ENCODE measurements at places on chromosomes 3 and 15. TPM values are rescaled to one million over a fixed set of nuclear protein-coding genes. Genes with fewer than 3 reads are reported as not detected.

DNA sequence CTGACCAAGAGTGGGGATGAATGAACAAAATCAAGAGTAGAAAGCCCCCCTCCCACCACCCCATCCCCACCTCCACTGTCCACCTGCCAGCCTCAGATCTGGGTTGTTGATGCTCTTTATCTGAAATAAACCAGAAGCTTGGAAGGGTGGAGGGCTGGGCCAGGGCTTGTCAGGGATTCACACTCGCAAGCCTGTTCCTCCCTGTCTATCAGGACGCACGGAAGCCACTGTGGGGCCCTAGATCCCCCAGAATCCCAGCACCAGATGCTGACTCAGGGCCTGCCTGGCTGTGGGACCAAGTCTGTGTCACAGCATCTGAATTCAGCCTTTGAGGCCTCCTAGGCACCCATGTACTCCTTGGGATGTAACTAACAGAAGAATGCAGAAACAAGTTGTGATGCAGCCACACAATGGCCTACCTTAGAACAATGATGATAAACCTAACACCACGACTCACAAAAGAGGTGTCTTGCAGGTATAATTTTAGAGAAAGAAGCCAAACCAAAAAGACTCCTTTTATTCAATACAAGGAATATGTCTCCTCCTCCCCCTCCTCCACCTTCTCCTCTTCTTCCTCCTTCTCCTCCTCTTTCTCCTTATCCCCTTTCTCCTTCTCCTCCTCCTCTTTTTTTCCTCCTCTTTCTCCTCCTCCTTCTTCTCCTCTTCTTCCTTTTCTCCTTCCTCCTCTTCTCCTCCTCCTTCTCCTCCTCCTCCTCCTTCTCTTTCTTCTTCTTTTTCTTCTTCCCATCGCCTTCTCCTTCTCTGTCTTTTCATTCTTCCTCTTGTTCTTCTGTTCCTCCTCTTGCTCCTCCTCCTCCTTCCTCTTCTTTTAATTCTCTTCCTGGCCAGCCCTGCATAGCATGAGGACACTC lies 234.7 kb downstream of the PLCL2 start:
- no peak for DNase-seq

DNA sequence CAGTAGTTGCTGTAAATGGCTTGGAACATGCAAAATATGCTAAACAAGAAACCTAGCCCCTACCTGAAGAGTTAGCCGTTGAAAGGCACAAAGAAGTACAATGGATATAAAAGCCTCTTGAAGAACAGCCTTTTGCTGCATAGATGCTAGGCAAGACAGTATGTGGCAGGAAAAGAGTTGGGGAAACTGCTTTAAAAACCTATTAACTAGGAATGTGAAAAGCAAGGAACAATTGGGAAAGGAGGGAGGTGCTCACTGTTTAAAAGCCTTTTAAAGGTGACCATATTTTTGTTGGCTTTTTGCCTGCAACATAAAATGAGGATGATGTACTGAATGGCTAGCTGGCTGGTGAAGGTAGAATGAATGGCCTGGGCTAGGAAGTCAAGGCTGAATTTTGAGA lies 24.5 kb upstream of the SOX2 start:
- no peak for DNase-seq

DNA sequence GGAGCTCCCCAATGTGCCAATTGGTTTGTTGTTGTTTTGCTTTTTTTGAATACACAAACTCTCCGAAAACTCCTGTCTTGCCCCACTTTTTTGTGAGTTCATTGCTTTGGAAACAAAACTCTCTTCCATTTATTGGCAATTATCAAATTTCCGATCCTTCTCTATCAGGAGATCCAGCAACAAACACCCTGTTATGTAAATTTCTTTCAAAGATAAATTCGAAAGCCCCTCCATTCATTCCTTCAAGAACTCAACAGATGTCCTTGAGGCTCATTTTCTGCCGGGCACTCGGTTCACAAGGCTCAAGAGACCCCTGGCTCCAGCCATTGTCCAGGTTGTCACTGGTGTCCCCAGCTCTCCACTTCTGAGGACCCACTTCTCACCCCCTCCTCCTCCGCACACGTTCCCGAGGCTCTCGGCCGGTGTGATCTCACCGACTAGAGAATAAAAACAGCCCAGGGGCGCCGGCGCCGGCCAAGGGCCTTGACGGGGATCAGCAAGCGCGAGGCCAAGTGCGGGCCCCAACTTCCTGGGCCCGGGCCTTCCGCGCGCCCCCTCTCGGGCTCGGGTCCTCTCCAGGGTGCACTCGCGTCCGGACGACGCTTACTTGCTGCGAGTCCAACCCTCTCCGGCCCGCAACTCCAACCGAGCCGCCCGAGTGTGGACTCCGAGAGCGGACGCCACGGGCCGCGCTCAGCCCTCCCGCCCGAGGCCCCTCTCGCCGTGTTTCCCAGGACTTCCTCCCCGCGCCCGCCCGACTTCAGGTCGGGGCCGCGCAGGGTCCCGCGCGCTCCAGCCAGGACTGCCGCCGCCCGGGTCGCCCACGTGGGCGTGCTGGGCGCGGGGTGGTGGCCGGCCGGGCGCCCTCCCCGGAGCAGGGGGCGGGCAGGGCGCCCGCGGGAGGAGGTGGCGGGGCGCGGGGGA lies 533 bp upstream of the SMAD3 start:
- DNase-seq = no peak

- peak; percentile 40 for DNase-seq
Observed at GRCh38 chr3:62529230-62529629, 155.9 kb upstream of the FEZF2 start.

- no peak for DNase-seq
Observed at GRCh38 chr3:194540274-194540905, 53.6 kb upstream of the ATP13A3 start.

DNA sequence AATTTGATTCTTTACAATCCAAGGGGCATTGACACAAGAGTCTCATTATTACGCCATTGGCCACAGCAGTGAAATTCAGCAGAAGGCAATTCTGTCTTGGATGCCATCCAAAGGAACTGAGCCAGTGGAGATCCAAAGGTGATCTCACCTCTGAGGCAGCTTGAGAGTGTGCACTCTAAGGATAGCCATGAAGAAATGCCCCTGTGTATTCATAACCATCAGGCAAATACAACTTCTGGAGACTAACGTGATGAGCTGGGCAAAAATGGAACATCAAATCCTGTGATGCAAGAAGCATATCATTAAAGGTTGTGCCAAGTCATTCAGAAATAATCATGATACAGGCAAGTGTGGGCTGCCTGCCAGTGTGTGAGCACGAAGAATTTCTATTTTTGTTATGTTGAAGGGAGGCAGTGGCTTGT lies 41.4 kb downstream of the ROBO2 start:
- no peak for DNase-seq

DNA sequence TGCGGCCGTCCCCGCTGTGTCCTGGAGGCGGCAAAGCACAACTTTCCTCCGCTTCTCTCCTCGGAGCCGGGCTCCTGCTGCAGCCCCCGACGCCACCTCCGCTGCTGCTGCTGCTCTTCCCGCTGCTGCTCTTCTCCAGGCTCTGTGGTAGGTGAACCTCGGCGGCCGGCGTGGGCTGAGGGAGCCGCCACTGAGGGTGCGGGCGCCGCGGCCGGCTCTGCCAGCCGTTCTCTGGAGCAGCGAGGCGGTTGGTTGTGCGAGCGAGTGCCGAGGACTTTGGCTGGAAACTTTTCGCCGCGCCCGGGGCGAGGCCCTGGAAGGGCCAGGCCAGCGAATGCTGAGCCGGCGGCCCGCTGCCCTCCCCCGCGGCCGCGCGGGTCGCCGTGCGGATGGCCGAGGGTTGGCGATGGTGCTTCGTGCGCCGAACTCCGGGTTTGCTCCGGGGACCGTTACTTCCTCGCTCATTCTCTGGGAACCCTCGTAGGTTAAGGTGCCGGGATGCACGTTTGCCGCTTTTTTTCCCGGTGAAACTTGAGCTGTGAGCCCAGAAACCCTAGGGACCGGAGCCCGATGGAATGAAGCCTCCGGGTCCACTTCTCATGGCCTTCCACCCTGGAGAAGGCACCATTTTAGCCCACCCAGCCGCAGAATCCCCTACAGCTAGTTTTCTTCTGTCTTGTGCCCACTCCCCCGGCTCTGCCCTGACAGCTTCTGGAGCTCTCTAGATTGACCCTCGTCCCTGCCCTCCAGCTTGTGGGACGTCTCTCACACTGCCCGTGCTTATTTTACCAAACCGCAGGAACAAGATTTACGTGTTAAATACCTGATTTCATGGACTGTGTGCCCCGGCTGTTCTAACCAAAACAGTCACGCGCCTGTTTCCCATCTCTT lies 660 bp downstream of the NECTIN3 start:
- DNase-seq = peak; percentile 47

DNA sequence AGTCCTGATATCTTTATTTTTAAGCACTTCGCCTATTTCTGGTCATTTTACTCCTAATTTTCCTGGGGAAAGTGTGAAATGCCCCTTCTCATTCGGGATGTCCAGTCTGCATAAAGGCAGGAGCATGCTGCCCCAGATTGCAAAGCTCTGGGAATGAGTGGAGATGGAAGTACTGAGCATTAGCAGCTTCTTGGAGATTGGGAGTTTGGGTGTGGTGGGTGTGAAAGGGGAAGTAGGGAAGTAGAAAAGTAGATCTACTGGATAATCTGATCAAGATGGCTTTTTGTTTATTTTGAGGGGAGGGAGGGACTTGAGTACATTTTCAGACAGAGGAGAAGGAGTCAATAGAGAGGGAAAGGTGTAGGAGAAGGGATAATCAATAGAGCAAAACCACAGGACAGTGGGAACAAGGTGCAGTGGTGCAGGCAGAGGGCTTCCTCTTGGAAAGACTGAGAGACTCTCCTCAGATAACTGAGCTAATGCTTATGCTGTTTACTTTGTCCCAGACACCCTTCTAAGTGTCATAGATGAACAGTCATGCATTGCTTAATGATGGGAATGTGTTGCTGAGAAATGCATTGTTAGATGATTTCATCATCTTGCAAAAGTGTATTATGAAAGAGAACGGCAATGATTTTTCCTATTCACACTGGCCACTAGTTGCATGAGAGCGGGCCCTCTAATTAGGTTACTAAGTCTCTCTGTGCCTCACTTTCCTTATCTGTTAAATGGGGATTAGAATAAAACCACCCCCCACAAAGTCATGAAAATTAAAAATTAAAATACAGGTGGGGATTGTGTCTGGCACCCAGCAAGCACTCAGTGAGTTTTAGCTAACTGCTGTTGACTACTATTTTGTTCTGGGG lies 45.5 kb downstream of the PHLDB2 start:
- DNase-seq = peak; percentile 73

DNA sequence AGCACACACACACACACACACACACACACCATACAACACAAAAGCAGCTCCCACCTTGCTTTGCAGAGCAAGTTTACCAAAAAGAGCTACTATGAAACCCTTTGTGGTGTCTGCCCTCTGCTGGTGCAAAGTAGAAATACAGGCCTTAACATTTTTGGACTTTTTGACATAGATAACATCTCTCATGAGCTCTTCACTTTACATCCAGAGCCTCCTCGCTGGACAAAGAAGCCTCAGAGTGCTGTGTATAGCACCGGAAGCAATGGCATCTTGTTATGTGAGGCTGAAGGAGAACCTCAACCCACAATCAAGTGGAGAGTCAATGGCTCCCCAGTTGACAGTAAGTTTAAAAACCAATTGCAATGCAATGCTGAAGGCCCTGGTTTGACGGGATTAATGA lies 157.9 kb downstream of the CHL1 start:
- DNase-seq = peak; percentile 19

- DNase-seq = no peak
Observed at GRCh38 chr3:20141851-20142250, 44.2 kb downstream of the SGO1 start.

GRCh38 chr3:140719841-140720614 lies 42.2 kb downstream of the TRIM42 start:
- no peak for DNase-seq

DNA sequence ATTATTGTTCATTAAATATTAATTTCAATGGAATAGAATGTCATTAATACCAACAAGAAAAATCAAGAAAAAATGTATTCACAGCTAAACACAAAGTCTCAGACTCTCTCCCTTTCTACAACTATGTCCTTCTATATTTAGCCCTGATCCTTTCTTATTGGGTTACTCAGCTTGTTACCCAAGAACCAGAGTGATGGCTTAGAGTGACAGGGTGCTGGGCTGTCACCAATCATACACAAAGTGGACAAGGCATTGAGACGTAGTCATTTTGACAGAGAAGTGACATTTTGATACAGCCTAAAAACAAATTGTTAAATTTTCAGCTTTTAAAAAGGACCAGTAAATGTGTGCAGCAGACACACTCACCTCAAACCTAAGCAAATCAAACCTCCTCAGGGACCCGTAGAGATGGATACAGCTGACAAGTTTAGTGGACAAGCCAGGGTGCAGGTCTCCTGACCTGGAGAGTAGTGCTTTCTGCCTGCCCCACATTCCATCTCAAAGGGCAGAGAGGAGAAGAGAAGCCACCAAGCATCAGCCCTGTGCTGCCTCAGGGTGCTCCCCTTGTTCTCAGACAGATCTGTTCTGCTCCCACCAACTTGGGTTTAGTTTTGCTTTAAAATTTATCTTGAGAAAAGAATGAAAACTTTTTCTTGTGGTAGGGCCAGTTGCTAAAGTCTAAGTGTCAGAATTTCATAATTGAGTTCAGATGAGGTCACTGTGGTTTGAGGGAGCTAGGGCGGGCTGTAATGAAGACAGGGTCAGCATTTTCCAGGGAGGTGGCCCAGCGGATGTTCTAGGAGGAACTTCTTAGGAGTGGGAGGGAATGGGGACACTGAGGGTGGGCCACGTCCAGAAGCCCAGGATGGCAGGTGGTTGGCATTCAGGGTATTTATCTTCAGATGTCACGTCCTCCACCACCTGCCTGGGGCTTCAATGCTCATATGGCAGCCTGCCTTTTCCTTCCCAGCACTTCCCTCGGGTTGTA lies 136.5 kb upstream of the TBL1XR1 start:
- DNase-seq = peak; percentile 39

The NAALADL2 gene
- 0.78 TPM for total RNA-seq

The TUSC2 gene
- total RNA-seq = 33.7 TPM

The ATP8B4 gene
- 0.36 TPM for total RNA-seq

The ABI3BP gene
- total RNA-seq = 0.48 TPM
